T-helper 22 cell (primary cell): ENCODE measurements at places on chromosomes 16 and 17.

- DNase-seq = no peak
Measured at GRCh38 chr17:48520631-48521079, 10.2 kb downstream of the HOXB1 start.

- no peak for DNase-seq
Measured at GRCh38 chr16:11796227-11797165, 562 bp downstream of the ZC3H7A start.

GRCh38 chr17:17305281-17305801 is 2.2 kb downstream of the NT5M start:
- DNase-seq = peak; percentile 27

GRCh38 chr16:87698676-87699199 is 67.0 kb downstream of the KLHDC4 start:
- no peak for DNase-seq

DNA sequence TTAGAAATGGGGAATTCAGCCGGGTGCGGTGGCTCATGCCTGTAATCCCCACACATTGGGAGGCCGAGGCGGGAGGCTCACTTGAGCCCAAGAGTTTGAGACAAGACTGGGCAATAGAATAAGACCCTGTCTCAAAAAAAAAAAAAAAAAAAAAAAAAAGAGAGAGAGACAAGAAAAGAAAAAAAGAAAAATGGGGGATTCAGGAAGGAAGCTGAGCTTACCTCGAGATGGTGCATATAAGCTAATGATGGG is 150.8 kb upstream of the RPH3AL start:
- no peak for DNase-seq

DNA sequence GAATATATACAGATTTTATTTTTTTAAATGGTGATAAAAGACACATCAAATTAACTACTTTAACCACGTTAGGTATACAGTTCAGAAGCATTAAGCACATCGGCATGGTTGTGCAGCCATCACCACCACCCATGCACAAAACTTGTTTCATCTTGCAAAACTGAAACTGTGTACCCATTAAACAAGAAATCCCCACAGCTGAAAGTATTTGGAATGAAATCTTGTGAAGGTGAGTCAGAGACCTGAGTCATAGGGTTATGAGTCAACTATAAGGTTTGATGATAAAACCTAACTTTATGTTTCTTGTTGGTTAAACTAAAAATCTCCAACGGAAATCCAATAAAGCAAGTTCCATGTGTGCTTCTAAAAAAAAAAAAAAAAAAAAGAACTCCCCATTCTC is 561.6 kb upstream of the PSMD7 start:
- no peak for DNase-seq

- no peak for DNase-seq
Measured at GRCh38 chr16:73037845-73038570, 9.9 kb downstream of the ZFHX3 start.

DNA sequence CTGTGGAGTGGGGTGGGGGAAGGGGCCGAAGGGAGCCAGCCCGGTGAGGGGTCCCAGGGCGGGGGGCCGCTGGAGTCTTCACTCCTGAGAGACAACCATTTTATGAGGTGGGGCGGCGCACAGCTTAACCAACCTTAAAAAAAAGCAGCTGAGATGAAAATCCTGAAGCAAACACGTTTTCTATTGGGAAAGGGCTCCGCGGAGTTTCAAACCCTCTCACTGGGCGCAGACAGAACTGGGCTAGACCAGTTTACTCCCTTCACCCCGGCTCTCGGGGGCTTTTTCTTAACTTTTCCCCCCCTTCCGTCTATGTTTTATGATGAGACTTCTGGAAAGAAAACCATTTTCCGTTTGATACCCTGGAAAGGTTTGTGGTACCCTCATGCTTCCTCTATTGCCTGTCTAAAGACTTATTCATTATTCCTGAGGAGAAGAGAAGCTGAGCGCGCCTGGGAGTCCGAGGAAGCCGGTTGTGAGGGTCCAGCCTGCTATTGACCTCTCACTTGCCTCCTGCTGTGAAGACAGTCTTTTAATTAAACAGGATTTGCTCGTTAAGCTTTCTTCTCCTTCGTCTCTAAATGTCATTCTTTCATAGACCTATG is 482 bp upstream of the SSH2 start:
- DNase-seq = no peak

DNA sequence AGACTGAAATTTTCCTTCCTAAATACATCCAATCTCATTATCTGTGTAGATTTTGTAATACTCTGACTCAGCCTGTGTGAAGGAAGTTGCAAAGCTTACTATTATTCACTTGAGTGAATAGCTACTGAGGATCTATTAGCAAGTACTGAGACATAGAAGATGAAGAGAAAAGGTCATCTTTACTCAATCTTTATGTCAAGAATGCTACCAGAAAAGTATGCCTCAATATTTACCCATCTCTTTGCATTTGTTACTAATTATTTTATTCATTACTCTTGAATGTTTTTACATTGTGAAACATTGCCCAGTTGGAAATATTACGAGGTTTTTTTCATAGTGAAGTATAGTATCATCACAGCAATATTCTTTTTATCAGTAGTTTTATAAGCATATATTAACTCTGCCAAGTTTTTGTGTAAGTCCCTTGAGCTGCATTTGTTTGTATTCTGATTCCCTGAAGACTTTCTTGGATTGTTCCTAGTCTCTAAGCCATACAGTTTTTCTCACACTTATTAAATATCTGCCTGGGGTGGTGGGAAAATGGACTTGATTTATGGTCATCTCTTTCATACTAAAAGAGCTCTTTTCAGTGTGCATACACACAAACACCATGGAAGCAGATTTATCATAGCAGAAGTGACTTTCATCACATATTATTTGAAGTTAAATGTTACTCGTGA is 110.4 kb downstream of the MRTFB start:
- no peak for DNase-seq

GRCh38 chr17:77974396-77974795 is 15.9 kb downstream of the TNRC6C start:
- no peak for DNase-seq

DNA sequence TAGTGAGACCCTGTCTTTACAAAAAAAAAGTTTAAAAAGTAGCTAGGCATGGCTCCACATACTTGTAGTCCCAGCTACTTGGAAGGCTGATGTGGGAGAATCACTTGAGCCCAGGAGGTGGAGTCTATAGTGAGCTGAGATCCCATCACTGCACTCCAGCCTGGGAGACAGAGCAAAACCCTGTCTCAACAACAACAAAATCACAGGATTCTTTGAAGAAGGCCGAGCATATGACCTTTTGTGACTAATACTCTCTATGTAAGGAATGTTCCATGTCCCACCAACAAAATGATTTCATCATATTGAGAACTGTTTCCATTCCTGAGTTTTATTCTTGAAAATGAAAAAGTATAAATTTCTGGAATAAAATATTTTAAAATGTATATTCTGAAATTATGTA is 58.9 kb upstream of the EFCAB3 start:
- no peak for DNase-seq

DNA sequence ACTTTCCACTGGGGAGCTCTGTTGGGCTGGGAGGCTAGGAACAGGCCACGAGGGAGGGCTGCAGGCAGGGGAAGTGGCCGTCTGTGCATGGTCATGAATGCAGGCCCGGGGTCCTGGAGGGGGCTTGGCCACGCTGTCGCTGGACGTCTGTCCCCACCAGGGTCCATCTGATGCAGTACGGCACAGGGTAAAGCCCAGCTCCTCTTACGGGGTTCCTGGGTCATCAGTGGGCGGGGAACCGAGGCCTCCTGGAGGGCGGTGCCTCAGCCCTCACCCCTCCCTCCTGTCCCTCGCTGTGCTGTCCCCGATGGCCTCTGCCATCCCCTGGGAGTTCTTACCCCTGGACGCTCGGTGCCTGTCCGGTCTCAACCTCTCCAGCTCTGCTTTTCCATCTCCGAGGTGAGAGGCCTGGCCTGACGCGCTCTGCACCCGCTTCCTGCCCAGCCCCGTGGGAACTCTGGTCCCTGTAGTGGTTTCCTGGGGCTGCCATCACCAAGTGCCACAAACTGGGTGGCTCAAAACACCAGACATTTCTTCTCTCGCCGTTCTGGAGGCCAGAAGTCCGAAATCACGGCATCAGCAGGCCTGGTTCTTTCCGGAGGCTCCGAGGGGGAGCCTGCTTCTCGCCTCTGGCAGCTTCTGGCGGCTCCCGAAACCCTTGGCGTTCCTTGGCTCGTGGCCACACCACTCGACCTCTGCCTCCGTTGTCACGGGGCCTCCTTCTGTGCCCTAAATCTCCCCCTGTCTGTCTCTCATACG is 182.8 kb downstream of the SEC14L1 start:
- DNase-seq = no peak

- DNase-seq = no peak
Measured at GRCh38 chr17:77450742-77451244, 310.0 kb downstream of the SEC14L1 start.

DNA sequence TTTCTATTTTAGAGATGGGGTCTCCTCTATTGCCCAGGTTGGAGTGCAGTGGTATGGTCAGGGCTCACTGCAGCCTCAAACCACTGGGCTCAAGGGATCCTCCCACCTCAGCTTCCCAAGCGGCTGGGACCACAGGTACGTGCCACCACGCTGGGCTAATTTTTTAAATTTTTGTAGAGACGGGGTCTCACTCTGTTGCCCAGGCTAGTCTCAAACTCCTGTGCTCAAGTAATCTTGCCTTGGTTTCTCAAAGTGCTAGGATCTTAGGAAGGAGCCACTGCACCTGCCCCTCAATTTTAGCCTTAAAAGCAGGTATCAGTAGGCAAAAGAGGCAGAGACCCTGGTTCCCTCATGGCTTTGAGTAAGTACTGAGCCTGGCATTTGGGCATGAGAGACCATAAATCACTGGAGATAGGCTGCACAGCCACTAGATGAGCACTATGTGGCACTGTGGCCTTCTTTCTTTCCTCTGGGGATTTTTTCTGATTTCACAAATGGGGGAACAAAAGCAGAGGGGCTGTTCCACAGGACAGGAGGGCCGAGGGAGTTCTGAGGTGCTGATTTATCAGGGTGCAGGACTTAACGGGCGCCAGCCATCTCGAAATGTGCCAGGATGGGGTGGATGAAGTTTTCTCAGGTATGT is 82.2 kb downstream of the PLXDC1 start:
- DNase-seq = no peak

- DNase-seq = no peak
Measured at GRCh38 chr17:65324611-65325342, 187.6 kb downstream of the RGS9 start.

GRCh38 chr17:74147056-74147835 is 56.2 kb upstream of the RPL38 start:
- DNase-seq = no peak

DNA sequence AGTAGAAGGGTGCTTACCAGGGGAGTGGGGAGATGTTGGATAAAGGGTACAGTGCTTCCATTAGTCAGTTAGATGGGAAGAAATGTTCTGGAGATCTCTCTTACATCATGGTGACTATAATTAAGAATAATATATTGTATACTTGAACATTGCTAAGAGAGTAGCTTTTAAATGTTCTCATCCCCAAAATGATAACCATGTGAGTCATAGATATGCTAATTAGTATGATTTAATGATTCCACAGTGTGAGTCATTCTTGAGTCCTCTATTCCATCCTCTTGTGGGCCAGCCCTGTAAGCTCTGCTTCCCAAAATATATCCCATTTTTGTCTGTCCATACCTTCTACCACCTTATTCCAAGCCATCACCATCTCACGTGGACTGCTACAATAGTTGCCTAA is 80.6 kb upstream of the CDH11 start:
- no peak for DNase-seq

DNA sequence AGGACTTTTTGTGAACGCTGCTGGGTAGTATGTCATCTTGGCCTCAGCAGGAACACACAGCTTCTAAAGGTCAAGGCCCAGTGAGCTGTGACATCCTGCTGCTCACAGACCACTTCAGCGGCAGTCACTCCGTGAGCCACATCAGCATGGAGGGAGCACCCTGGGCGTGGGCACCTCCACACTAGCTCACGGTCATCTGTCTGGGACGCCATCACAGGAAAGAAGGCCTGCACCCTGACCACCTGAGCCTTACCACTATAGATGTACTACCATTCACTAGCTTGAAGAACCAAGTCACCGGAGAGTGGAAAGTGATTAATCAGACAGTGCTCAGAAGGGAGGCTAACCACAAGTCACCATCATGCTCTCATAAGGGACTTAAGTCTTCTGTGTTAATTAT is 3.3 kb downstream of the AXIN1 start:
- no peak for DNase-seq

DNA sequence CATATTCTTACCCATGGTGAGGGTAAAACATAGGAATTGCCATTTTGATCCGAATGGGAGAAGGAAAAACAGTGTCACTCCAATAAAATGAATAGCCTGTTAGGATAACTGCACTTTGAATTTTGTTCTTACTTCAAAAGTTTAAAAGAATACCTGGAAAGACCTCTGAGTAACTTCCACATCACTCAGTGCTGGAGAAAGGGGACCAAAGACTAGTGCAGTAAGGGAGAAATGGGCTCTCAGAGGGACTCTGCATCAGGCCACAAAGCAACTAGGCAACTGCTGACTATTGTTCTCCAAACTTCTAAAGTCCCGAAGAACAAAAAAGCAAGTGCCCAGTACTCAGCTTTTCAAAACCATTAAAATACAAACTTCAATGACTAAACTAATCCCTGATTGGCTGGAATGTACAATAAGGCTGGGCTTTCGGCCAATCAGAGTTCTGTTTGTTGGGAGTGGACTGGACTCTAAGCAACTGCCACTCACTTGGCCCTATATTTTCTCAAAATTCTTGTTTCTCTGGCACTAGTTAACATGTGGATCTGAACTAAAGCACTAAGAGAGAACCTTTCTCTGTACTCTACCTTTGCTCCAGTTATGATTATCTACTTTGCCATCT is 6.2 kb downstream of the DNAJC7 start:
- DNase-seq = no peak

- DNase-seq = no peak
Measured at GRCh38 chr17:78939615-78940014, 14.4 kb upstream of the TIMP2 start.

DNA sequence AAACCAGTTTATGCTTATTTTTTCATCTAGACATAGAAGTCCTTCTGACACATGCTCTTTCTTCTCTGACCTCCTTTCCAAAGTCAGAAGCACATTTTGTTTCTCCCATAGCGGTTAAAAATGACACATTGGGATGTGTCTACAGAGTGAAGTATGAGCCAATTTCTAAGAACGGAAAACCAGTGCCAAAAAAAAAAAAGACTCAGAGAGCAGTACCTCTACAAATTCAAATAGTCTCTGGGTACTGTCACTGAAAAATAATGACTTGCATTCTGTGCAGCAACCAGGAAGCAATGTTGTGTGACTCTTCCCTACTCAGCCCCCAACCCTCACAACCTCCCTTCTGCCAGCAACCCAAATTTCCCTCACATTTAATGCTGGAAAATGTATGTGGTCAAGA is 145.5 kb upstream of the PMFBP1 start:
- no peak for DNase-seq

- DNase-seq = no peak
Measured at GRCh38 chr17:4364622-4365041, 1.8 kb downstream of the UBE2G1 start.

GRCh38 chr17:73835605-73836004 is 191.4 kb upstream of the SDK2 start:
- DNase-seq = no peak

DNA sequence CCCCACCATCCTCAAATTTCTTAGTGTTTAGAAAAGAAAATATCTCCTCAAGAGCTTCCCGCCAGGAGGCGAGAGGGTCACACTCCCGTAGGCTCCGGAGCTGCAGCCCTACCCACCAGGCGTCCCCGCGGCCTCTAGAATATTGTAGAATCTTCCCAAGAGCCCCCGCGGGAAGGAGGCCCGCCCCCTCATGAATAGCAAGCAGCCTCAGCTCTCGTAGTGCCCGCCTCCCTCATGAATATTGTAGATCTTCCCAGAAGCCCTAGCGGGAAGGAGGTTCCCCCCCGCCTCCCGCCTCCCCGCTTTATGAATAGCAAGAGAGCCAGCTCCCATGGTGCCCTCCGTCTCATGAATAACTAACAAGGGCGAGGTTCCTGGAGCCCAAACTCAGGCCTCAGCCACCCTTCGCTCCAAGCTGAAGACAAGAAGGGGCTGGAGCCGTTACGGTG is at the start of gene FBXO47:
TSS of gene FBXO47 (minus strand) at position 114 of the 449 bp plus-strand sequence. CDS start 4,378 bp downstream, outside the sequence.
- DNase-seq = peak; percentile 67
